ENCODE measurements at places on chromosomes 4 and X. TPM values are rescaled to one million over a fixed set of nuclear protein-coding genes. Genes with fewer than 3 reads are reported as not detected.

The PDGFRA gene
- total RNA-seq: 25.1 TPM

The SFRP2 gene
- 7.5 TPM for total RNA-seq

The ADH4 gene
- total RNA-seq: 0.89 TPM

DNA sequence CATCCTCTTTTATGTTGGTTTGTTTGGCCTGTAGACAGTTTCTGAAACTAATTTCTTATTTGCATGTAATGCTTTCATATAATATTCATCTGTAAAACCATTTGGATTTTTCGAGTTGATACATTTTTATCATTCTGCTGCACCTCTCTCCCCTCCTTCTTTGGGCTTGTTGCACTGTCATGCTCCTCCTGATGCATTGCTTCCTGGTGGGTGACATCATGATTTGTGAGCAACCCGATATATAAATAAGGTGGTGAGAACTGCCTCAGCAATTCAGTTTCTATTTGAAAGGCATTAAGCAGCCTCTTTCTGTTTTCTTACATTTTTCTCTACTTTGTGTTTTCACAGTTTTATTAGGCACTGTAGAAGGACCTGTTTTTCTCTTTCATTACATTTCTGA lies 515.7 kb downstream of the RPA4 start:
- H3K27ac ChIP-seq: no peak overlapping the region
- no peak overlapping the region for H3K4me3 ChIP-seq
- DNase-seq: no peak

The TEX13A gene
- not detected for total RNA-seq

The NPY1R gene
- total RNA-seq: 19.5 TPM

The SEC31A gene
- 299 TPM for total RNA-seq

The IL3RA gene
- 2.6 TPM for total RNA-seq

DNA sequence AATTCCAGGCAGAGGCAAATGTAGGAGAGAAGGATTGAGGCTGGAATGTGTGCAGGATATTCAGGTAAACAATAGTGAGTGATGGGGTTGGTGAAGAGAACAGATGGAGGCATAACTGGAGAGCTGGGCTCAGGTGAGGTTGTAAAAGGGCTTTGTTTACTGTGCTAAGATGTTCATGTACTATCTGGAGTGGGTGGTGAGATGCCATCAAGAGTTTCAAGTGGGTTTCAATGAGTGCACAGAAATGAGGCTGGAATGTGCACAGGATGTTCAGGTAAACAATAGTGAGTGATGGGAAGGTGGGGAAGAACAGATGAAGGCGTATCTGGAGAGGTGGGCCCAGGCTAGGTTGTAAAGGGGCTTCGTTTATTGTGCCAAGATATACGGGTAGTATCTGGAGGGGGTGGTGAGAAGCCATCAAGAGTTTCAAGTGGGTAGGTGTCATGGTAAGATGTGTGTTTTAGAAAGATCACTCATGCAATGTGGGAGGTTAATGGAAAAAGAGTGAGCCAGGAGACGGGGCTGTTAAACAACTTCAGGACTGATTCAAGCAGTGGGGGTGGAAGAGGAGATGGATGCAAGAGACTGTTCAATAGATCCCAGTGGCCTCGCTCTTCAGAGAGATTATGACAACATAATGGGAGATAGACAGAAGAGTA lies 25.4 kb upstream of the NMU start:
- H3K27me3 ChIP-seq: no peaks in the 10 kb centered on the region
- H3K4me3 ChIP-seq: no peak overlapping the region
- no peaks in the 10 kb centered on the region for H3K4me1 ChIP-seq
- no peak overlapping the region for H3K27ac ChIP-seq
- no peaks in the 10 kb centered on the region for H3K36me3 ChIP-seq

GRCh38 chr4:53015681-53016080 lies 153.6 kb downstream of the RASL11B start:
- peaks cover 29% of the 10 kb centered on the region for H3K4me1 ChIP-seq
- no peaks in the 10 kb centered on the region for H3K27me3 ChIP-seq

The SERTM2 gene
- total RNA-seq: not detected

GRCh38 chr4:23881052-23881501 lies 8.8 kb downstream of the PPARGC1A start:
- DNase-seq: no peak
- H3K36me3 ChIP-seq: no peaks in the 10 kb centered on the region
- no peak overlapping the region for H3K4me3 ChIP-seq
- peak overlapping the region; percentile 4 for H3K27ac ChIP-seq
- no peaks in the 10 kb centered on the region for H3K4me1 ChIP-seq
- H3K27me3 ChIP-seq: no peaks in the 10 kb centered on the region

DNA sequence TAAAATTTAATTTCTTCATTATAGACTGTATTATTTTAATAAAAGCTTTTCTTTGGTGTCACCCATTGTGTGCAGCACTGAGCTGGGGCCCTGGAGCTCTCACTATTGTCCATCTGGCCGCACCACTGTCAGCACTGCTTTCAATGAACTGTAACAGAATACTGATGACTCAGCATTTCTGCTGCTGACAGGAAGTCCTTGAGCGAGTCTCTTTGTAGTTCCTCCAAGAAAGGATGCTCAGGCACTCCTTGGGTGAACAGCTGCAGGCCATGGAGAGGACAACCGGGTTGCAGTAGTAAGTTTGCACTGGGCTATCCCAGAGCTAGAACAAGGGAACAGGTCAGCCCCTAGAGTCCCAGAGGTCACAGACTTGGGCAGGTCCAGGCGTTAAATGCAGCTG lies 81.6 kb downstream of the SORBS2 start:
- DNase-seq: no peak
- no peak overlapping the region for H3K4me3 ChIP-seq
- no peak overlapping the region for H3K27ac ChIP-seq
- H3K27me3 ChIP-seq: no peaks in the 10 kb centered on the region
- no peaks in the 10 kb centered on the region for H3K36me3 ChIP-seq

- H3K36me3 ChIP-seq: no peaks in the 10 kb centered on the region
- H3K4me3 ChIP-seq: no peak overlapping the region
- H3K4me1 ChIP-seq: no peaks in the 10 kb centered on the region
- no peak overlapping the region for H3K27ac ChIP-seq
- no peak for DNase-seq
Observed at GRCh38 chr4:108391701-108392455, 223.1 kb upstream of the LEF1 start.

- H3K4me3 ChIP-seq: no peak overlapping the region
- no peaks in the 10 kb centered on the region for H3K4me1 ChIP-seq
- H3K36me3 ChIP-seq: no peaks in the 10 kb centered on the region
Observed at GRCh38 chr4:15675356-15675755, 6.3 kb upstream of the FAM200B start.

The UGT2B11 gene
- total RNA-seq: 1.9 TPM

DNA sequence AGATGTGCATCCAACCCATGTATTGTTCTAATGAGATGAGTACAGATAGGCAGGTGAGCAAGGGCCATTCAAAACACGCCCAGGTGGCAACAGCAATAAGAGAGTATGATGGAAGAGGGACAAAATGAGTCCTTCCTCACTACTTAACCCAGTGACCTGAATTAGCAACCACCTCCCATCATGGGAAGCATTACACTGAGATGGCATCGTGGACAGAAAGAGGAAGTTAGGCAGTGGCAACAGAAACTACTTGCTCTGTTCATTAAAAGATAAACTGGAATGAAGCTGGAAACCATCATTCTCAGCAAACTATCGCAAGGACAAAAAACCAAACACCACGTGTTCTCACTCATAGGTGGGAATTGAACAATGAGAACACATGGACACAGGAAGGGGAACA lies 17.2 kb downstream of the RXFP1 start:
- H3K4me1 ChIP-seq: no peaks in the 10 kb centered on the region
- H3K27ac ChIP-seq: no peak overlapping the region
- no peak overlapping the region for H3K4me3 ChIP-seq
- no peak for DNase-seq
- H3K36me3 ChIP-seq: no peaks in the 10 kb centered on the region

GRCh38 chrX:147917700-147918695 lies 6.3 kb downstream of the FMR1 start:
- no peak overlapping the region for H3K27ac ChIP-seq
- DNase-seq: no peak
- H3K4me3 ChIP-seq: no peak overlapping the region
- no peaks in the 10 kb centered on the region for H3K27me3 ChIP-seq
- no peaks in the 10 kb centered on the region for H3K36me3 ChIP-seq

The GAGE13 gene
- total RNA-seq: not detected

DNA sequence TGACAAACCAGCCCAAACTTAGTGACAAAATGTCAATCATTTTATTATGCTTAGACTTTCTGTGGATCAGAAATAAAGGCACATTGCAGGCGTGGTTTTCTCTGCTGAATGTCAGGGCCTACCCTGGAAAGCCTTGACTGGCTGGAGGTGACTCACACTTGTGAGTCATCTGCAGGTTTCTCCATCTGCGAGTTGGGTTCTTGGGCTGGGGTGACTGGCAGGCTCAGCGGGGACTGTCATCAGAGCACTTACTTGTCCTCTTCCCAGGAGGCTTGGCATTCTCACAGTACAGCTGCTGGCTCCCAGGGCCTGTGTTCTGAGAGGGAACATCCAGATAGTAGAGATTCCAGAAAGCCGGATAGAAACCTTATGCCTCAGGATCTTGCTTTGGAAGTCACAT lies 153.8 kb upstream of the AGA start:
- H3K4me1 ChIP-seq: no peaks in the 10 kb centered on the region
- H3K27ac ChIP-seq: no peak overlapping the region
- no peak overlapping the region for H3K4me3 ChIP-seq
- no peak for DNase-seq

The FAAH2 gene
- total RNA-seq: 27.3 TPM

- no peak for DNase-seq
- H3K27ac ChIP-seq: no peak overlapping the region
- H3K27me3 ChIP-seq: no peaks in the 10 kb centered on the region
- no peak overlapping the region for H3K4me3 ChIP-seq
- peaks cover 15% of the 10 kb centered on the region for H3K36me3 ChIP-seq
- peaks cover 10% of the 10 kb centered on the region for H3K4me1 ChIP-seq
Observed at GRCh38 chr4:16206848-16207247, 19.4 kb downstream of the TAPT1 start.

- H3K27ac ChIP-seq: no peak overlapping the region
- no peak overlapping the region for H3K4me3 ChIP-seq
- DNase-seq: peak; percentile 60
- H3K27me3 ChIP-seq: no peaks in the 10 kb centered on the region
Observed at GRCh38 chr4:1237981-1238675, 10.8 kb downstream of the CTBP1 start.

The CORIN gene
- 6.1 TPM for total RNA-seq

DNA sequence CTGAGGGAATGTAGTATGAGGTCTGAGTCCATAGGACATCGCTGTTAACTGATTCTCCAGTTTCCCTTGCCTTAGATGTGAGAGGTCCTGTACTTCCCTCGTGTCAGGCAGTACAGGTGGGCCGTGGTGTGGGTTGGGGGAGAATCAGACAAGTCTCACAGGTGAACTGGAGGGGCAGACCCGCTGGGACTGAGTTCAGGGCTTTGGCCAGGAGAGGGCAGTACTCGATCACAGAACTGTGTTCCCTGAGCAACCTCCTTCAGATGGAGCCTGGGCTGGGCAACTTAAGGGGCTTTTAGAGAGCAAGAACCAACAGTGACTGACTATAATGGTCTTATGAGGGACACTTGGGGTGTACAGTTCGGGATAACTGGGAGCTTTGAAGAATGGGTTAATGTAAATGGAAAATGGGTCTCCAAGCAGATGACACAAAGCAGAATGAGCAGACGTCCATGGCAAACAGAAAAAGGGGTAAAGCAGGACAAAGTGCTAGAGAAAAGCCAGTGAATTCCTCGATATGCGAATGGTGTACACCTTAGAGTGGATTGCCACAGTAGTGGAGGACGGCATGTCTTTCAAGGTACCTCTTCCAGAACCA lies 83.6 kb downstream of the CCNG2 start:
- no peak overlapping the region for H3K27ac ChIP-seq
- no peaks in the 10 kb centered on the region for H3K4me1 ChIP-seq
- H3K36me3 ChIP-seq: no peaks in the 10 kb centered on the region
- H3K27me3 ChIP-seq: no peaks in the 10 kb centered on the region

DNA sequence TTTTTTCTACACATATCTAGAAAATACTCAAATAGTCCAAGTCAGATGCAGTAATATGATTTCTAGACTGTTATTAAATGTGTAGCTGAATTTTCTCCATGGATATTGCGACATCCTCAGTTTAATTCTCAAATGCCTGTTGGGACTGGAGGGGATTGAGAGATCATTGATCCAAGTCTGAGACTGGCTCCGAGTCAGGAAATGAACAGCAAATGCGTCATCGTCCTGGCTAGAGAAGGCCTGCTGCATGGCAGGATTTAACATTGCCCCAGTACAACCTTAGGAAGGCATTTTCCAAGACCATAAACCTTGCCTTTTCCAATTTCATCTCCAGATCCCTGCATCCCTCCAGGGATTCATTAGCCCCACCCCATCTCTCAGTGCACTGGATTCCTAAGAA lies 56.6 kb upstream of the SLC6A14 start:
- no peak overlapping the region for H3K27ac ChIP-seq
- H3K27me3 ChIP-seq: no peaks in the 10 kb centered on the region

- no peaks in the 10 kb centered on the region for H3K4me1 ChIP-seq
- no peak for DNase-seq
- H3K36me3 ChIP-seq: no peaks in the 10 kb centered on the region
- H3K27me3 ChIP-seq: no peaks in the 10 kb centered on the region
Observed at GRCh38 chrX:22430701-22431100, 158.0 kb downstream of the CBLL2 start.

The PSAPL1 gene
- total RNA-seq: 160 TPM

- no peaks in the 10 kb centered on the region for H3K36me3 ChIP-seq
- no peak overlapping the region for H3K27ac ChIP-seq
- no peak for DNase-seq
- H3K27me3 ChIP-seq: no peaks in the 10 kb centered on the region
- no peak overlapping the region for H3K4me3 ChIP-seq
Observed at GRCh38 chr4:83251447-83251830, 33.2 kb downstream of the COQ2 start.

DNA sequence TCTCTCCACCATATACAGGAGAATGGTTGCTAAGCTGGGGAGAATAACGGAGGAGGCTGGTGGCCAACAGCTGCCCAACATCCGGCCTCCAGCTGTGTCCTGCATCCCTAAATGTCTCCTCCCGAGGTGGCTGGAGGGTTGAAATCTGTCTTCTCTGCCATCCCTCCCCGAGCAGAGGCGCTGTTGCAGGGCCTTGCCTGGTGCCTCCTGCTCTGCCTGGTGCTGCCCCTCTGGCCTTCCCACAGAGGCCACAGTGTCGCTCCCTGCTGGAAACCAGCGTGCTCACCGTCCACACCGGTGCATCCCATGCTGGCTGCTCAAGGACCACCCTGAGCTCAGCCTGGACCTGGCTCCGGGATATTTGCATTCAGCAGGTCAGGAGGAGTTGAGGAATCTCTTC lies 115.2 kb downstream of the ENPP6 start:
- no peak for DNase-seq
- no peak overlapping the region for H3K27ac ChIP-seq
- H3K27me3 ChIP-seq: no peaks in the 10 kb centered on the region
- H3K4me1 ChIP-seq: peaks cover 8% of the 10 kb centered on the region
- H3K36me3 ChIP-seq: no peaks in the 10 kb centered on the region

GRCh38 chr4:129822701-129823100 lies 726.7 kb downstream of the C4orf33 start:
- H3K4me3 ChIP-seq: no peak overlapping the region
- no peaks in the 10 kb centered on the region for H3K36me3 ChIP-seq
- H3K27ac ChIP-seq: no peak overlapping the region
- no peak for DNase-seq
- no peaks in the 10 kb centered on the region for H3K4me1 ChIP-seq
- H3K27me3 ChIP-seq: no peaks in the 10 kb centered on the region

The KLHL5 gene
- total RNA-seq: 13.2 TPM

GRCh38 chr4:3791256-3791655 lies 25.1 kb downstream of the ADRA2C start:
- no peak for DNase-seq
- H3K27ac ChIP-seq: no peak overlapping the region
- no peaks in the 10 kb centered on the region for H3K36me3 ChIP-seq
- H3K4me1 ChIP-seq: no peaks in the 10 kb centered on the region
